AG08395 (cell line): ENCODE measurements at places on chromosomes 7 and 10.

DNA sequence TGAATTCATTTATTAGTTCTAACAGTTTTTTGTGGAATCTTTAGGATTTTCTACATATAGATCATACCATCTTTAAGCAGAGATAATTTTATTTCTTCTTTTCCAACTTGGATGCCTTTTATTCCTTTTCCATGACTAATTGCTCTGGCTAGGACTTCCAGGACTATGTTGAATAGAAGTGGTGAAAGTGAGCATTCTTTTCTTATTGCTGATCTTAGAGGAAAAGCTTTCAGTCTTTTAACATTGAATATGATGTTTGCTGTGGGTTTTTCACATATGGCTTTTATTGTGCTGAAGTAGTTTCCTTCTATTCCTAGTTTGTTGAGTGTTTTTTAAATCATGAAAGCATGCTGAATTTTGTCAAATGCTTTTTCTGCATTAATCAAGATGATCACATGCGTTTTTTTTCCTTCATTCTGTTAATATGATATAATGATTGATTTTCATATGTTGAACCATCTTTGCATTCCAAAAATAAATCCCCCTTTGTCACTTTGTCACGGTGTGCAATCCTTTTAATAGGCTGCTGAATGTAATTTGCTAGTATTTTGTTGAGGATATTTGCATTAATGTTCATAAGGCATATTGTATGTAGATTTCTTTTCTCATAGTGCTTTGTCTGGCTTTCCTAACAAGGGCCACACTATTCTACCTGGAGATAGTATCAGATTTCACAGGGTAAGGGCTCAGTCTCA is 92.9 kb downstream of the ZNF467 start:
- DNase-seq, result no peak

GRCh38 chr10:116444527-116445142 is 17.0 kb downstream of the PNLIPRP3 start:
- DNase-seq, result peak; percentile 50

GRCh38 chr10:24465124-24465874 is 256.4 kb downstream of the KIAA1217 start:
- peak; percentile 84 for DNase-seq

DNA sequence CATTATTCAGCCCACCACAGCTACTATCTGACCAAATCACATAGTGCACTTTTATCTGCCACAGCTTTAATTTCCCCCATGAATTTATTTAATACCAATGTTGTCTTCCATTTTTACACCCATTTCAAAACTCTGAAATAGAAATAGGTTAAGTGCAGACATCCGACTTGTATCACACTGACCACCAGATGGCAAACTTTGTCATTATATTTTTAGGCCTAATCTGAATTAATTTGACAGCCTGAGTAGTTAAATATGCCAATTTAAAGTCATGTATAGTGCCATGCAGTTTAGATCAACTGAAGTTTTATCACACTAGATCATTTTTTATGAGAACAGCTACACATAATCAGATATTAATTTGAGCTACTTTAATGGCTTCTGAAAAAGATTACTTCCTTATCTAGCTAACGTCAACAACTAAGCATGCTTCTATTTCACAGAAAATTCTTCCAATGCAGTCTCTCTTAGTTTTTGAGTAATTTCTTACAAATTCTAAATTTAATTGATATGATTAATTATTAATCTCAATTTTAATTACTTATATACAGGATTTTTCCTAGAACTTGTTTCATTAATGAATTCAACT is 566.4 kb downstream of the GFRA1 start:
- DNase-seq, result peak; percentile 12

DNA sequence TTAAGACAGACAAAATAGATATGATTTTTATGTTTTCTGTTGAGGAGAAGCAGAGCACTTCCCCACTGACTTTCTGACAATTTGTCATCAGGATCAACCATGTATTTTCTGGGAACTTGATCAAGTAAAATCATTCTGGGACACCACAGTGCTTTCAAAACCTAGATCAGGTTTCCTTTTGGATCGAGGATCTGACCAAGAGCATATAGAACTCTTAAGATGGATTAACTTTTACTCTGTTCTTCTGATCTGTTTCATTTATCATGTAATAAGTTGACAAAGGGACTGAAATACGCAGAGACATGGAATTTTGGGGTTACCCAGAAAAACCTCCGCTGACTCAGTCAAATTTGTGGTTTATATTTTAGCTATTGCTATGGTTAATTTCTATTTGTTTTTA is 136.0 kb upstream of the WNT16 start:
- DNase-seq, result no peak

DNA sequence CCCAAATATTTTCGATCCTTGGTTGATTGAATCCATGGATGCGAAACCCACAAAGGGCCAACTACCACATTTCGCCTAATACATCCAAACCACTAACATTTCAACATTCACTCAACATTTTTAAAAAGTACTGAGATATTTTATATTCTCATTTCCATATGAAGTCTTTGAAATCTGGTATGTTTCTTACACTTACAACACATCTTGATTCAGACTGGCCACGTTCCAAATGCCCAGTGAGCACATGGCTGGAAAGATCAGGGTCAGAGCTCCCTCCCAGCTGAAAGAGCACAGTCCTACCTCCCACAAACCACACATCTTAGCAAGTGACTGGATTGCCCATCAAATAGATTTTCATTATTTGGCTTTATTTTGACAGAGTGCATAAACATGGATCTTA is 18.9 kb downstream of the NCAPG2 start:
- peak; percentile 12 for DNase-seq

DNA sequence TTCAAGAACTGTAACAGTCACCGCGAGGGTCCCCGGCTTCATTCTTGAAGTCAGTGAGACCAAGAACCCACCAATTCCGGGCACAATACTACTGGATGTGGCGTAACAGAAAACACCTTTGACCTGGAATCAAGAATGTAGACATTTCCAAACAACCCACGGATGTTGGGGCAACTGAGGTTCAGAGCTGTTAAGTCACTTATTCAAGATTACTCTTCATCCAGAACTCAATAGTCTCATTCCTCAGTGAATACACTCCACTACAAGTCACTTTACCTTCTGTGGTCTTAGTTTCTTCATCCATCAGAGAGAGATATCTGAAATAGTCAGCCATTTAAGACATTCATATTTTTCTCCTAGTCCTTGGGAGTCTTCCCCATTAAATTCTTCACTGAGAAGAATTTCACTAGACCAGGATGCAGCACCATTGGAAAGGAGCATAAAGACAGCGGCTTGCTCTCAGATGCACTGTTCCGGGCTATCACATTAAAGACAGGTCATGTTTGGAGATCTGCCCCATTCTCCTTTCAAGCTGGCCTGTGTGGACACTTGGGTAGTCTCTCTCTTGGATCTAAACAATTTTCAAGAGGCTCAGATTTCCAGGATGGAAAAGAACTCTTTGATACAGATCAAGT is 32.3 kb upstream of the ARID5B start:
- DNase-seq, result no peak

DNA sequence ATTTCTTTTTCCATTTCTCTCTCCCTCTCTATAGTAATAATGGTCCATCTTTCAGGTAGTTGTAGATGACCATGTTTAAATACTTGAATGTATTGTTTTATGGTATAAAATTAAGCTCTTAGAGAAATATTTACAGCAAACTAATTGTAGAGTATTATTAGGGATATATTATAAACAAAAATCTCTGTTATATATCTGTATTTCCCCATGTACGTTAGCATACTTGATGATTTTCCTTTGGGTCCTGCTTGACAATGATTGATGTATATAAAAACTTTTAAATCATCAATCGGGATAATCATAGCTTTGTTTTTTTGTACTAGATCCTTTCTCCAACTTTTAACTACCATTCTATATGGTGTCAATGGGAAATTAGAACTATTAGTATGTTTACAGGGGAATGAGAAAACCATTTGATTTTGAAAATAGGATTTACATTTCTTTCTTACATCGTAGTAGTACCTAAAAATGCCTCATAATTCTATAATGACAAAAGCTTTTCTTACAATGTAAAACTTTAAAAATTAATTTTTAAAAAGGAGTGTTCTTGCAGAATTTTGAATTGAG is 117.5 kb upstream of the CDK13 start:
- no peak for DNase-seq

- no peak for DNase-seq
These were observed 2.0 kb upstream of the GTPBP4 start for GRCh38 chr10:986137-986825.

DNA sequence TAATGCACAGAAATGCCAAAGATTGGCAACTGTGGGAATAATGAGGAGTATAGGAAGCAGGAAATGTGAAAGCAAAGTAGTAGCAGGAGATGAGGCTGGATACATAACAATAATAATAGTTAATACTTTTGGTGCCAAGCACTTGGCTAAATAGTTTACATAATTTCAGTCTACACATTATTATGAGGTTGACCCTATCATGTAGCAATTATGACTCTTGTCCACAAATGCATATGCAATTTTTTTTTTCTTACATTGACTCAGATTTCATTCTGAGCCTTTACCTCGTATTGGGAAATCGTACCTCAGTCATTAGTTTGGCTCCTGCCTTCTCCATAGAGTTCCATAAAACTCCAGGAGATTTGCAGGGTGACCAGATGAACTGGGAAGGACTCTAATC is 219.9 kb downstream of the SUGCT start:
- no peak for DNase-seq

- DNase-seq, result peak; percentile 24
These were observed 828 bp upstream of the MALSU1 start for GRCh38 chr7:23298141-23298881.

DNA sequence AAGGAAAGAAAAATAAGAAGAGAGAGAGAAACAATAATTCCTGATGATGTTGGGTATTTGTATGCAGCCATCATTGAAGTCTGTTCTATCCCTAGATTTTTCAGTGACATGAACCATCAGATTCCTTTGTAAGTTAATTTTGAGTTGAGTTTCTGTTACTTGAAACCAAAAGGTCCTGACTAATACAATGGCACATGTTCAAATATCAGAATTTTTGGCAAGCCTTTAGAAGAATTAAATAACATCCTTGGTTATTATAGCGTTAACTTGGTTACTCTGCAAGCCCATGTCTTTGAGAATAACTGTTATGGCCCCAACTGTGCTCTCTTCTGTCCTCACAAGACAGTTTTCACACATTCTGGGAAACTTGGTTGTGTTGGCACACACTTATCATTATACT is 66.5 kb downstream of the SYPL1 start:
- no peak for DNase-seq

DNA sequence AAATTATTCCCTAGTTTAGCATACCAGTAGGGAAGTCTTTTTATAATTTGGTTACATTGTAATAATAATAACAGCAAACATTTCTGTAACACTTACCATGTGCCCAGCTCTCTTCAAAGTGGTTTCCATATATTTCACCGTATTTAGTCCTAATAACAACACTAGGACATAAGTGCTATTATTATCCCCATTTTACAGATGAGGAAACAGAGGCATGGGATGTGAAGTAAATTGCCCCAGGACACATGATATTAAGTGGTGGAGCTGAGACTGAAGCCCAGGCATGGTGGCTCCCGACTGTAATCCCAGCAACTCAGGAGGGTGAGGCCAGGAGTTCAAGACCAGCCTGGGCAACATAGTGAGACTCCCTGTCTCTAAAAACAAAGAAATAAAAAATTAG is 5.1 kb downstream of the PHYH start:
- DNase-seq, result no peak

- no peak for DNase-seq
These were observed 8.6 kb upstream of the CACUL1 start for GRCh38 chr10:118763202-118763988.

DNA sequence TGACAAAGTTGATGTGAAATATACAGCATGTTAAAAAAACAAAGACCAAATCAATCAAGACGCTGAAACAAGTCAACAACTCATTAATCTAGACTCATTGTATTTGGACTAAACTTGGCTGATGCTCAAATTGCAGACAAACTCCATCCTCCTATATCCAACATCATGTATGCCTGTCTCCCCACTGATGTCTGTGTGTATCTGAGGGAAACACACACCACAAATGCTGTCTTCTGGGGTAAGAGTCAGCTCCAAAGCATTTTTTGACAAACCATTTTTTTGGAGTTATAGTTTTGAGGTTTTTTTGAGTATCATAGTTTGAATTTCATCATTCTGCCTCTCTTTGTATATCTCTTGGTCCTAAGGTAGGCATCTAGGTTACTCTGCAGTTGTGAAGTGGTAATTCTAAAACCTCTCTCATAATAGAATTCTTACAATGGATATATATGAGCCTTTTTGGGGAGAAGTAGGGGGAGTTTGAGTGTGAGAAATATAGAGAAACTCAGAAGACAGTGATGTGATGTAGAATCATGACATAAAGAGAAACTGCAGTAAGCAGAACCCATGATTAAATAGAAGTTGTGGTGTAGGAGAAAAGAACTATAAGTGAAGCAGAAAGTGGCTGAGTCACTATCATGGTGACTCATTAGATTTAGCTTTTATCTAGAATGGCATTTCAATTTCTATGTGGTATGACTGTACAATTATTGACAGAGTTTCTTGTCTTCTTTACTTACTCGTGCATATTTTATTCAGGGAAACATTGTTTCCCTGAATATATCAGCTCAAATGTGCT is 1531.1 kb upstream of the LRRTM3 start:
- no peak for DNase-seq

DNA sequence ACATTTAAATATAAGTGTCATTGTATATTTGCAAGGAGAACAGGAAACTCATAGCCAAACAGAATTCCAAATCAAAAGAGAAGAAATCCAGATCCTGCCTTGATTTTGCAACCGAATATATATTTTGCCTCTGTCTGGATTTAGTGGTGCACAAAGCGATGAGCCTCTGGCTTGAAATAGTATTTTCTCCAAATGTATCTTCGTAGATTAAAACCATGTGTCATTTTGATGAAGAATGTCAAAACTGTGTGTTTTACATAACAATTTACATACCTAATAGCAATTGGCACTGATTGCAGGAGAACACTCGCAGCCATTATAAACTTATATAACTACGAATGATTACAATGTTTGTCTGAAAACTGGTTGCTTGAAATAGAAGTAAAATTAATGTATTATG is 156.4 kb downstream of the ARID5B start:
- no peak for DNase-seq

DNA sequence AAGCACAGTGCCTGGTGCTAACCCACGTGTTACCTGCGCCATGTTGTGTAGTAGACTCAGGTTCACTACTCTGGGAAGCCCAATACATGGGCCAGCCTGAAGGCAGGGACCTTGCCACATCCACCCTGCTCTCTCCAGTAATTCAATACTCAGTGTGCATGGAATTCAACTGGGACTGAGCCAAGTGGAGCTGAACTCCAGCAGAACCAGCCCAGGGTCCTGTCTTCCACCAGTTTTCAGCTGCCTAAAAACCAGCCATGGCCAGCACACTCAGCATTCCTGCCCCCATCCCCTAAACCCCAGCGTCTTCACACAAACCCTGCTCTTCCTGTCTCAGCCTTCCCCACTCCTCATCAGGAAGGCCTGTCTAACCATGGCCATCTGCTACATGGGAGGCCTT is 15.4 kb downstream of the FGF8 start:
- DNase-seq, result no peak

DNA sequence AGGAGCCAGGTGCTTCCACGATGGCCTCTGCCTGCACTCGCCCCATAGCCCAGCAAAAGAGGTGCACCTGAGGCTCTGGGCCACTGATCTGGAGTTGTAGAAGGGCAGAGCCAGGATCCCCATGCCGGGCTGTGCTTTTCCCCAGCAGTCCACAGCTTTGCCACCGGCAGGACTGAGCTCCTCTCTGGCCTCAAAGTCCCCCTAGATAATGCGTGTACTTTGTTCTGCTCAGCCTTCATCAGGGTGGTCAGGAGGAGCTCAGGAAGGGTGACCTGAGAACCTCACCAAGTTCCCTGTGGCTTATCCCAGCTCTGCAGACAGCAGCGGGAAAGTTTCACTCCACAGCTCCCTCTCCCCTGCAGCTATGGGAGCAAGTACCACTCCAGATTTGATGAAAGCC is 27.9 kb upstream of the UNC5B start:
- no peak for DNase-seq
